ENCODE measurements at places on chromosomes 2 and 18. TPM values are rescaled to one million over a fixed set of nuclear protein-coding genes. Genes with fewer than 3 reads are reported as not detected.

DNA sequence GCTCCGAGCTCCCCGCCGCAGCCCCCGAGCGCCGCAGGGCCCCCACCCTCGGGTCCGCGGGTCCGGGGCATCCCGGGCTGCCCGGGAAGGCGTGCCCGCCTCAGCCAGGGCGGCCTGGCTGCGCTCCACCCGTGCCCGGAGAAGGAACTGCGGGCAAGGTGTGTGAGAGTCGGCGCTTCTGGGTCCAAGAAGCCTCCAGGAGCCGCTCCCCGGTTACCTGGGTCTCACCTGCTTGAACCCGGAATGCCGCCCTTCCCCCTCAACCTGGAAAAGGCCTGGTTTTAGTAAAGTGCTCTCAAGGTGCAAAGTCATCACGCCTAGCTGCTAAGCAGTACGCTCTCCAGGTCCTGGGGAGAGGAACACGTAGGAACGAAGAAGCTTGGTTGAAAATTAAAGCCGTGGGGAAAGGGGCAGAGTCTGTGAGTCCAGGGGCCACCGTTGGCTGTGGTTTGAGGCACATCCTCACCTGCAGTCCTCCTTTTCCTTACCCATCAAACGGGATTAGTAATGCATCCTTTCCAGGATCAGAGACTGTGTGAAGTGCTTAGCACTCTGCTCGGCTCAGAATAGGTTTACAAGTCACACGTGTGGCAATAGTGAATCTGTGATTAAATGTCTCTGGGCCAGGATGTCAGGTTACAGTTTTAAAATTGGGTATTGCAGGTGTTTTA is 1.2 kb downstream of the ASAP2 start:
- peaks cover 51% of the 10 kb centered on the region for H3K4me1 ChIP-seq
- peak overlapping the region; percentile 96 for H3K27ac ChIP-seq
- no peaks in the 10 kb centered on the region for H3K36me3 ChIP-seq
- H3K27me3 ChIP-seq = no peaks in the 10 kb centered on the region
- H3K4me3 ChIP-seq = peak overlapping the region; percentile 91
- no peak for DNase-seq

DNA sequence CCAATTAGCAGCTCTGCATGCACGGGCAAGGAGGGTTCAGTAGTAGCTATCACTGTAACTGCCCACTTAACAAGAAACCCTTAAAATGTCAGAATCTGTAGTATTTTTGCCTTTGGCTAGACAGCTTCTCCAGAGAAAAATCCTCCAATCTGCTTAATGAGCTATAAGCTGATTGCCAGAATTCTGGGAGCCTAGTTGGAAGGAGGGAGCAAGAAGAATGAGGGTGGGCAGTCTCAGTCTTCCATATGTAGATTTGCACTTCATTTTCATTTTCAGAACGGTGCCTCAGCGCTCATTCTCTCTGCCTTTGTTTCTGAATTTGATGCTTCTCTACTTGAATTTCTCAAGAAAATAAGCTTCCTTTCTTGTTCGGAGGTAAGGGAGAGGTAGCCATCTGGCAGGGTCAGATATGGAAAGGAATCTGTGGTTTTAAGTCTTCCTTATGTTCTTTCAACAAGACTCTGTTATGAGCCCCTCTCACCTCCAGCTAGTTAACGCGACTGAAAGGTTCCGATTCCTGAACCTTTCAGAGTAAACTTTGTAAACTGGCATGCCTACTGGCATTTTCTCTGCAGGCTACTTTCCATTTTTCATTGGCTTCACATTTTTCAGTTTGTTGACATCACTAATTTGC is 53.5 kb downstream of the HNRNPLL start:
- no peak for DNase-seq
- H3K27ac ChIP-seq = no peak overlapping the region
- H3K4me1 ChIP-seq = no peaks in the 10 kb centered on the region
- H3K36me3 ChIP-seq = no peaks in the 10 kb centered on the region
- H3K4me3 ChIP-seq = no peak overlapping the region
- H3K27me3 ChIP-seq = no peaks in the 10 kb centered on the region

DNA sequence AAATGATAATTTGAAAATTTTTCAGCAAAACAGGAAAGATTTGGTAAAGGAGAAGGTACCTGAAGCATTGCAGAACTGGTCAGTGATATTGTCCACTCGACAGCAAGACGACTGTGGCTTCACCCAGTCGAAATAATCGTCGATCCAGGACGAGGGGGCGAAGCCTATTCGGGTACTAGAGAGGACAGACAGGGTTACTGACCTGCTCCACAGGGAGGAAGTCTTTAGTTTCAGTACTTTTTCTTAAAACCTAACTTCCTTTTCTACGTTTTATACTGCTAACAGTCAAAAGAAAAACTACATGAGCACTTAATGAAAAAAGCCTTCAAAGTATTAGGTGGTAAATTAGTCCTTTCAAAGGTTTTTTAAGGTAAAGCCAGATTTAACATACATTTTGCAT is 36.0 kb downstream of the RMC1 start:
- no peaks in the 10 kb centered on the region for H3K4me1 ChIP-seq
- no peak overlapping the region for H3K27ac ChIP-seq
- peaks cover 92% of the 10 kb centered on the region for H3K36me3 ChIP-seq
- H3K4me3 ChIP-seq = no peak overlapping the region
- DNase-seq = no peak

- no peak for DNase-seq
- H3K36me3 ChIP-seq = no peaks in the 10 kb centered on the region
- no peaks in the 10 kb centered on the region for H3K27me3 ChIP-seq
- H3K4me3 ChIP-seq = peak overlapping the region; percentile 55
- peak overlapping the region; percentile 38 for H3K27ac ChIP-seq
Measured at GRCh38 chr2:46187112-46187618, 110.0 kb upstream of the EPAS1 start.

- DNase-seq = no peak
- H3K4me1 ChIP-seq = peaks cover under 1% of the 10 kb centered on the region
- no peak overlapping the region for H3K27ac ChIP-seq
- no peak overlapping the region for H3K4me3 ChIP-seq
- H3K36me3 ChIP-seq = no peaks in the 10 kb centered on the region
Measured at GRCh38 chr2:47264143-47264542, 109.0 kb upstream of the STPG4 start.

GRCh38 chr18:41938445-41938844 is 16.6 kb upstream of the PIK3C3 start:
- no peaks in the 10 kb centered on the region for H3K4me1 ChIP-seq
- no peaks in the 10 kb centered on the region for H3K36me3 ChIP-seq
- DNase-seq = no peak

- H3K27ac ChIP-seq = no peak overlapping the region
- no peak for DNase-seq
- H3K4me3 ChIP-seq = no peak overlapping the region
- H3K27me3 ChIP-seq = no peaks in the 10 kb centered on the region
Measured at GRCh38 chr2:73104933-73105332, 7.8 kb downstream of the RAB11FIP5 start.

DNA sequence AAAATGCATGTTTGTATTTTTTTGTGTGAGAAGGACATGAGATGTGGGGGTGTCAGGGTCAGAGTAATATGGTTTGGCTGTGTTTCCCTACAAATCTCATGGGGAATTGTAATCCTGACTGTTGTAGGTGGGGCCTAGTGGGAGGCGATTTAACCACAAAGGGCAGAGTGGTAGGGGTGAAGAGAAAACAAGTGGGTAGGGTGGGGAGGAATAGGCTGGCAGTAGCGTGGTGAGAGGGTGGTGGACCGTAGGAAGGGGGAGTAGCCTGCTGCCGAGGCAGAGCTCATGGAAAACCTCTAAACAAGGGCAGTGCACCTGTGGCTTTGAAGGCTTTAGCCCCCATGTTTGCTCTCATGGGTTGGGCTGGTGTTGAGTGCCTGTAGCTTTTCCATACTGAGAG is 152.8 kb upstream of the ZNF519 start:
- H3K4me1 ChIP-seq = no peaks in the 10 kb centered on the region
- H3K4me3 ChIP-seq = no peak overlapping the region
- H3K36me3 ChIP-seq = no peaks in the 10 kb centered on the region
- no peak for DNase-seq

Gene STK25
- total RNA-seq = 180 TPM

Gene NDUFB3
- 28.1 TPM for total RNA-seq

Gene TTN
- 16.4 TPM for total RNA-seq

DNA sequence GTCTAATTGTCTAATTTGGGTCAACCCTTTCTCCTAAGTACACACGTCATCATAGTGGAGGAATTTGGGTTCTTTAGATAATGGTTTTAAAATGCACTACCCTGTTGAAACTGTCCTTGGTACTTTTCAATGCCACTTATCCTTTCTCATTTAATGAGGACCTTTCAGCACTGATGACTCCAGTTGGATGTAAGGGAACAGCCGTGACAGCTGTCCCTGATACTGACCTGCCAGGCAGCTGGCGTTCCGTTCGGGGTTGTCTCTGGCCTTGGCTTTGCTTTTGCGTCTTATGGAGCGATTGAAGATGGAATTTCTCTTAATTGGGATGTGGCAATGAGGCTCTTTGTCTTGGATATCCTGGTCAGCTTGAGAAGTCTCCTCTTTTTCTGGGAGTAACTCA is 38.7 kb downstream of the NGEF start:
- no peaks in the 10 kb centered on the region for H3K36me3 ChIP-seq
- no peak overlapping the region for H3K4me3 ChIP-seq
- H3K27ac ChIP-seq = no peak overlapping the region
- no peaks in the 10 kb centered on the region for H3K4me1 ChIP-seq

DNA sequence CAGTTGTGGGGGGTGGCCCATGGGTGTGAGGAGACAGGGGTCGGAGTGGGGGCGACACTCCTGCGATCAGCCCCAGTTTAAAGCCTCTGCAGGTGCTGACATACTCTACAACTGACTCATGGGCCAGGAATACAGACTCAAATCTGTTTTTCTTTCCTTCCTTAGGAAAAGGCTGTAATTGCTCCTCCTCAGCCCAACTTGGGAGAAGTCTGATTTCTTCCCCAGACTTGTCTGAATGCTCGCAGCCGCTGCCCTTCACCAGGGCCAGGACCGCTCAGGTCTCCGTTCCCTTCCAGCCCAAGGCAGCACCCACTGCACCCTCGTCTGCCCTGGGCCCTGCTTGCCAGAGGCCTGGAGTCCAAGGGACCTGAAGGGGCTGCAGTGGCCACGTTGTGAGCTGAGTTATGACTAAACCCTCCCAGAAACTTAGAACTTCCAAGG is 41.3 kb downstream of the RHOB start:
- H3K4me1 ChIP-seq = peaks cover 37% of the 10 kb centered on the region
- DNase-seq = no peak
- H3K36me3 ChIP-seq = no peaks in the 10 kb centered on the region

- DNase-seq = no peak
- H3K4me3 ChIP-seq = no peak overlapping the region
- peaks cover 30% of the 10 kb centered on the region for H3K36me3 ChIP-seq
- no peak overlapping the region for H3K27ac ChIP-seq
- H3K4me1 ChIP-seq = no peaks in the 10 kb centered on the region
Measured at GRCh38 chr2:218748741-218749441, 33.1 kb upstream of the CYP27A1 start.

DNA sequence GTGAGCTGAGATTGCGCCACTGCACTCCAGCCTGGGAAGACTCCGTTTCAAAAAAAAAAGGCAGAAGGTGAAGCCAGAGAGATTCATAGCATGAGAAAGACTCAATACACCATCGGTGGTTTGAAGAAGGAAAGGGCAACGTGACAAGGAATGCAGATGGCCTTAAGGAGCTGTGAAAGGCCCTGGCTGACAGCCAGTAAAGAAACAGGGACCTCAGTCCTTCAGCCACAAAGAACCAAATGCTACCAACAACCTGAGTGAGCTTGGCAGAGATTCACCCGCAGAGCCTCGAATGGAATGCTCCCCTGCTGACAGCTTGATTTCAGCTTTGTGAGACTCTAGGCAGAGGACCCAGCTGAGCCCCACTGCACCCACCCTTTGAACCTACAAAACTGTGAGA is 154.9 kb upstream of the NDUFV2 start:
- no peak for DNase-seq
- no peaks in the 10 kb centered on the region for H3K4me1 ChIP-seq
- H3K27me3 ChIP-seq = no peaks in the 10 kb centered on the region
- no peak overlapping the region for H3K4me3 ChIP-seq
- H3K27ac ChIP-seq = no peak overlapping the region
- no peaks in the 10 kb centered on the region for H3K36me3 ChIP-seq

Gene DGKD
- total RNA-seq = 47.9 TPM

- H3K27me3 ChIP-seq = no peaks in the 10 kb centered on the region
- no peak overlapping the region for H3K27ac ChIP-seq
- DNase-seq = no peak
- peaks cover 30% of the 10 kb centered on the region for H3K4me1 ChIP-seq
Measured at GRCh38 chr18:77123320-77124231, 9.0 kb downstream of the MBP start.

- no peak overlapping the region for H3K27ac ChIP-seq
- no peak overlapping the region for H3K4me3 ChIP-seq
- H3K4me1 ChIP-seq = no peaks in the 10 kb centered on the region
Measured at GRCh38 chr18:73645160-73645715, 502.4 kb downstream of the FBXO15 start.

GRCh38 chr18:25332002-25332401 is 20.0 kb downstream of the ZNF521 start:
- H3K27ac ChIP-seq = no peak overlapping the region
- no peaks in the 10 kb centered on the region for H3K27me3 ChIP-seq
- no peaks in the 10 kb centered on the region for H3K36me3 ChIP-seq
- H3K4me1 ChIP-seq = peaks cover 8% of the 10 kb centered on the region
- H3K4me3 ChIP-seq = no peak overlapping the region

Gene DOCK10
- total RNA-seq = 53.0 TPM

DNA sequence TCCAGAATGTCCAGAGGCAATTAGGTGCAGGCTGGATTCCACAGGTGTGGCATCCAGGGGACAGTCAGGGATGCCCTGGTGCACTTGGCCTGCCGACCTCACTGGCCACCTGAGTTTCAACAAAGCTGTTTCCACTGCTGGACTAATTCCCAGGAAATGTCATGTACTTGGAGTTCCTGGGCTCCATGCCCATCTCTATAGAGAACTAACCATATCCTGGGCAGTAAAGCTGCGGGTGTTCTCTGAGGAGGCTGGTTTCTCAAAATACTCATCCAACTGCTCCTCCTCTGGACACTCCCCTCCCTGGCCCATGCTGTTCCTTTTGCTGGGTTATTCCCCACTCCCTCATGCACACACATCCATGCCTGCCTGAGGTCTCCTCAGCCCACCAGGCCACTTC is 161.9 kb upstream of the SKOR2 start:
- no peak overlapping the region for H3K27ac ChIP-seq
- H3K27me3 ChIP-seq = no peaks in the 10 kb centered on the region
- no peaks in the 10 kb centered on the region for H3K36me3 ChIP-seq
- DNase-seq = no peak
- no peak overlapping the region for H3K4me3 ChIP-seq
- no peaks in the 10 kb centered on the region for H3K4me1 ChIP-seq

Gene ZSWIM2
- not detected for total RNA-seq

Gene PHLPP1
- total RNA-seq = 8.1 TPM

All from thoracic aorta (tissue), 2 donors.